ENCODE measurements at places on chromosomes 16 and 17. TPM values are rescaled to one million over a fixed set of nuclear protein-coding genes. Genes with fewer than 3 reads are reported as not detected.

TPSG1 gene
- total RNA-seq: not detected

KRT31 gene
- total RNA-seq: 52.1 TPM

FAHD1 gene
- 26.0 TPM for total RNA-seq

CLDN9 gene
- total RNA-seq: 0.39 TPM

CCL14 gene
- 3.1 TPM for total RNA-seq

KRT36 gene
- 1.9 TPM for total RNA-seq

AXIN2 gene
- total RNA-seq: 29.9 TPM

TP53TG3C gene
- not detected for total RNA-seq

CCDC200 gene
- not detected for total RNA-seq

ABCC12 gene
- total RNA-seq: 0.10 TPM

TBC1D28 gene
- total RNA-seq: not detected

SMTNL2 gene
- total RNA-seq: 14.9 TPM

SRSF1 gene
- 227 TPM for total RNA-seq

CBX8 gene
- total RNA-seq: 3.4 TPM

CA5A gene
- not detected for total RNA-seq

DNAI2 gene
- total RNA-seq: not detected

CES5A gene
- not detected for total RNA-seq

CYGB gene
- total RNA-seq: 6.9 TPM

GPR139 gene
- not detected for total RNA-seq

RBFOX1 gene
- 4.8 TPM for total RNA-seq

FBXW10B gene
- total RNA-seq: 3.6 TPM

RCVRN gene
- total RNA-seq: 0.10 TPM

FLYWCH1 gene
- total RNA-seq: 10.9 TPM

Measured in skin of body (tissue), 3 donors.